Fibroblast of lung (primary cell): ENCODE measurements at places on chromosomes 5 and 9. TPM values are rescaled to one million over a fixed set of nuclear protein-coding genes. Genes with fewer than 3 reads are reported as not detected.

Gene GPR151
- not detected in 2 replicates for total RNA-seq

Gene ANXA2R
- 1.8 and 3.1 TPM in 2 replicates for total RNA-seq

Gene SLC38A9
- 46.2 and 49.7 TPM in 2 replicates for total RNA-seq

Gene SNX2
- total RNA-seq = 123 and 131 TPM in 2 replicates

Gene HAVCR2
- total RNA-seq = 2.5 and 3.6 TPM in 2 replicates

Gene LCP2
- total RNA-seq = under 0.01 TPM in 1 of 2 replicates, not detected in the other

Gene PCA3
- not detected in 2 replicates for total RNA-seq

Gene CNTNAP3
- under 0.01 TPM in 1 of 2 replicates, not detected in the other for total RNA-seq
